ENCODE measurements at places on chromosomes 2 and 18.

DNA sequence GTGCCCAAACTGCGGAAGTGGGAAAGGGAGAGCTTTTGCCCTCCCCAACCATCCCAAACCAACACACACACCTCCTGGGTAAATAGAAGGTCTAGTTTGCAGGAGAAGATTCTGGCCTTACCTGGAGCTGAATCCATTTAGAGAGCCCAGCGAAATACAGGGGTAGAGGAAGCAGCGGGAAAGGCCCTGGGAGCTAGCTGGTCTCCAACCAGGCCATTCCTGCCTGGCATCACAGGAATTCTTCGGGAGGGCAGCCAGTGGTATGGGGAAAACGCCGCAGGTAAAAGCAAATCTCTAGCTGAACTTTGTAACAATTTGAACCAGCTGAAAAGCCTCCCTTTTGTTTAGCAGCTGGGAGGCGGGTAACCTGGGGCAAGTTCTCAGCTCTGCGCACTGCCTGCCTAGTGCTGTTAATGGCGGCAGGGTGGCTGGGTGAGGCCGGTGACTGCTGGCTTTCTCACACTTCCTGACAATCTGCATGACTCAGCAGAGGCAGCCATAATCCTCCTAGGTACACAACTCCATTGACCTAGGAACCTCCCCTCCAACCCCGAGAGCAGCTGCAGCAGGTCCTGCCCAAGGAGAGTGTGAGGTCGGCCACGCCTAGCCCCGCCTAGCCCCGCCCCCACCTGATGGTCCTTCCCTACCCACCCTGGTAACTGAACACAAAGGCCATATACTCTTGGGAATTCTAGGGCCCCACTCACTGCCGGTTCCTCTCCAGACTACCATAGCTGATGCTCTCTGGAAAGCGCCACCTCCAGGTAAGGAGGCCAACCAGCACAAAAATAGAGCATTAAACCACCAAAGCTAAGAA is 483.8 kb upstream of the REG3G start:
- DNase-seq = no peak

GRCh38 chr2:18430996-18431748 is 129.3 kb downstream of the RDH14 start:
- DNase-seq = no peak

- DNase-seq = no peak
Observed at GRCh38 chr2:149049142-149049541, 10.6 kb downstream of the LYPD6B start.

GRCh38 chr2:214604861-214605260 is 194.0 kb downstream of the VWC2L start:
- DNase-seq = peak; percentile 54

GRCh38 chr18:8151181-8151580 is 458.1 kb upstream of the RAB12 start:
- DNase-seq = no peak

DNA sequence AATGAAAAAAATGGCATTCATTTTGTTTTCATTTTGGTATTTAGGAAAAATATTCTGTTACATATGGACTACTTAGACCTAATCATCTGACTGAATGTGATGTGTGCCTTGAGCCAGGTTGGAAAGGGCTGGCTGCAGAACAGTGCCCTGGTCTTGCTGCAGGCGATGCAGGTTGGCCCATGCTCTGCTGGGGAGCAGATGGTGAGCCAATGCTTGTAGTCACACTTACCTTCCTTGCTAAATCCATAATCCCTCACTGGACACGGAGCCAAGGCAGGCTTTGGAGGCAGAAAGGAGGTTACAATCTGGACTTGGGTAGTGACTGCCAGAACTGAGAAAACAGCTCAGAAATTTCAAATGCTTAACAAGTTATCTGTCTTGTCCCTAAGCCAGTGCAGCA is 228.7 kb downstream of the ARHGAP15 start:
- DNase-seq = no peak

- DNase-seq = peak; percentile 78
Observed at GRCh38 chr2:74740741-74741431, 86.8 kb downstream of the SEMA4F start.

DNA sequence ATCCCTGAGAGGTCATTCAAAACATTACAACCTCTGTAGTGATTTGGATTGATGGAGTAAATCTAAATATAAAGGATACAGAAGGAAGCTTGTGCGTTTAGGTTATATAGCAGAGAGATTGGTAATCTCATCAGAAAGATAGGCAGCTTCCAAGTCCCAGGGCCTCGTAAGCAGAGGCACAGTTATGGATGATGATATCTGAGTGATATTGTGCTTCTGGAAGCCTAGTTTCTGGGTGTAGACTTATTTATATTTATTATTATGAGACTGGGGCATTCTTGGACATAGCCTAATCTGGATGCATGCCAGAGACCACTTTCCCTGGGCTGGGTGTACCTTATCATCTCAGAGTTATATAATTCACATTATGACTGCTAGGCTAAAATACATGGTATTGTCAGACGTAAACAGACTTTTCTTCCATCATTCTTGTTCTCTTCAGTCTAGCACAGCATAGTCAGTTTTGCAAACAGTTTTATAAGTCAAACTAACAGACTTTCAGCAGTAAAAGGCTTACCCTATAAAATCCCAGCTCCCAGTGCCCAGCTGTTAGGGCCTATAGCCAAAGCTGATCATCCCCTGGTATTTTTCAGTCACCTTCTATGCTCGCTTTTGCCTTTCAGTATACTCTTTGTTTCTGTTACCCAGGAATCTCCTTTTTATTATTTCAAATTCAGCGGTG is 47.9 kb downstream of the RAB3GAP1 start:
- DNase-seq = no peak

DNA sequence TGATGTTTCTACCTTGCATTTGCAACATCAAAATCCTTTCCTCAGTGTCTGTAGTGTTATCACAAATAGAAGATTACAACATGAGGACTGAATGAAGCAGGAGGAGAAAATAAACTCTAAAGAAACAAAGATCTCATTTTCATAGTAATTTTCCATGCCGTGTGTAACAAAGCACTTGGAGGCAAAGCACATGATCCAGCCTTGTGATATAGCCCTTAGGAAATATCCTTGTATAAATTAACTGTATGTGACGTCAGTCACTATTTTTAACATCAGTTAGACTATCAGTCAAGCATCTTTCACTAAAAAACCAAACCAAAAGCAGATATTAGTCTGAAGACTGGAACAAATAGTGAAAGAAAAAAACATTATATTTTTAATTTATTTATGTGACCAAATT is 492.1 kb upstream of the CNTNAP5 start:
- no peak for DNase-seq

DNA sequence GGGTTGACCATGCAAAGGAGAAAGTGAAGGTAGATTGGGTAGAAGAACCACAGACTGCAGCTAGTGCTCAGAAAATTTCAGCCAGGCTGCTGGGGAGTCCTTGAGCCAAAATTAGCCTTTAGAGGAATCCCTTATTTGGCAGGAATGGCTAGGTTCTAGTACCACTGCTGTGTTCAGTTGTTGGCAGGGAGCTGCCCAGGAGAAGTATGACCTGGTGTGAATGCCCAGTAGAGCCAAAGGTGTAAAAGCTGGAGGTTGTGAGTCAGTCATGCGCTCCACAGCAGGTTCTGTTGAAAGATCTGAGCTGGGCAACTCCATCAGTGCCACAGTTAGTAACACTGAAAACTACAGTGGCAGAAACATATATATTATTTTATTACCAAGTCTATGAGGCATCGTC is 36.4 kb upstream of the TBR1 start:
- DNase-seq = no peak

DNA sequence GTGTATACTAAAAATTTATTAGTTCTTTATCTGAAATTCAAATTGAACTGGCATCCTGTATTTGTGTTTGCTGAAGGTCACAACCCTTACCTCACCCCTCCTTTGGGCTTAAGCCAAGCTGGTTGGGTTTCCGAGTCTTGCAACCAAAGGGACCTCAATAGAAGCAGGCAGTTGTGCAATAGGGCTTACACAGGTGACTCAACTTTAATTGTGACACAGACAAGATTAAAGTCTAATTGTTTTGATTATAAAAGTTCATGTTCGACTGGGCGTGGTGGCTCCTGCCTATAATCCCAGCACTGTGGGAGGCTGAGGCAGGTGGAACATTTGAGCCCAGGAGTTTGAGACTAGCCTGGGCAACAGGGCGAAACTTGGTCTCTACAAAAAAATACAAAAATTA is 71.5 kb downstream of the RAB31 start:
- DNase-seq = no peak

DNA sequence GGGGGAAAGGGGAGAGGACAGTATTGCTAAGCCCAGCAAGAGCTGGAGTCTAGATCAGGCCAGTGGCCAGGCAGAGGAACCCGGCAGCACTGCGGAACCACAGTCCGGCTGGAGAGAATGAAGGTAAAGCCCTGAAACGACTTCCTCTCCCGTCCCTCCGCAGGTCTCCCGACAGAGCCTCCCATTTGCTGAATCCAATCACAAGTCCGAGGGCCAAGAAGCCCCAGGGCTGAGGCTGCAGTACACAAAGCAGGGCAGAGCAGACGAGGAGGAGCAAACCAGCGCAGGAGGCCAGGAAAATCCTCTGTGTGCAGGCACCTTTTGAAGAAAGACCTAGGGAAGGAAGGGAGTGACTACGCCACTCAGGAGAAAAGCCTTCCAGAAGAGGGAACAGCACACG is 104.4 kb downstream of the OSBPL1A start:
- no peak for DNase-seq

GRCh38 chr2:75276093-75277029 is 77.0 kb upstream of the TACR1 start:
- DNase-seq = peak; percentile 34

DNA sequence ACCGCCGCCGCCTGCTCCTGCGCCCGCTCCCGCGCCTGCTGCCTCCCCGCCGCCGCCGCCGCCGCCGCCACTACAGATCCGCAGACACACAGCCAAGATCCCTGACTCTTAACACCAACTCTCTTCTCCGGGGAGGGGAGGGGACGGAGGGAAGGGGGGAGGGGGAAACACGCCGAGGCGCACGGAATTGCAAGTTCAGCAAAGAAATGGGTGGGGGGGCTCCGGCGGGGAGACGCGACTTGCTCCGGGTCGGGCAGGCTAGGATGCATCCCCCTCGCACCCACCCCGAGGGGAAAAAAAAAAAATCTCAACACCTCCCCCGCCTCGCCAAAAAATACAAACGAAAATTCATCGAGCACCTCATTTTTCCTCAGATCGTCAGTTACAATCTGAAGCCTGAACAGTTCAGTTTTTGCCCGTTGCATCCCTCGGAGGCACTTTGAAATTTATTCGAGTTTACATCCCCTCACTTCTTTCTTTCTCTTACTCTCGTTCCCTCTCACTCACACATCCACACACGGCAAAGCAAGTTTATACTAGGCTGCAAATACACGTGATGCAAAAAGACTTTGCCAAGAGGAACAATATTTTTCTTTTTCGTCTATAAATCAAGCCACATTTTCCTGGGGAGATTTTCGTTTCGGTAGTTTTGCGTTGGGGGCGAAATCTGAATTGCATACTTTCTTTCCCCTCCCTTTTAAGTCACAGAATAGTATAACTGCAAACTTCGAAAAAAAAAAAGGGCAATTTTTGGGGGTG is at the start of gene TCF4:
Gene TCF4 (minus strand): TSS at position 82 of the 759 bp plus-strand sequence. CDS start 1,076 bp downstream, outside the sequence.
- DNase-seq = peak; percentile 34

DNA sequence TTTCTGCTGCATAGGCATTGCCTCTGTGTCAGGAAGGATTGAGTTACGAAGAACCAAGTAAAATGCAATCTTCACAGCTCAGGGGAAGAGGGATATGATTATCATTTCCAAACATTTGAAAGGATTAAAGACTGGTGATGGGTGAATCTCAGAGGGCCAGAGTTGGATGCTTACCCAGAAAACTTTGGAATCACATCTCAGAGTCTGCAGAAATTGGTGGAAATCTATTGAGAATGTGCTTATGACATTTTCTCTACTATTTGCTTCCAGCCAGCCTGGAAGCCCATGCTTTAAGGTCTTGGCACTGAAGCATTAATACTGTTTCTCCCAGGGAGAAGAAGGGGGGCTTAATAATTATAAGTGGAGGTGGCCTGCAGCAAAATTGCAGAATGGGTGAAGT is 1301.4 kb upstream of the PIK3C3 start:
- DNase-seq = no peak

DNA sequence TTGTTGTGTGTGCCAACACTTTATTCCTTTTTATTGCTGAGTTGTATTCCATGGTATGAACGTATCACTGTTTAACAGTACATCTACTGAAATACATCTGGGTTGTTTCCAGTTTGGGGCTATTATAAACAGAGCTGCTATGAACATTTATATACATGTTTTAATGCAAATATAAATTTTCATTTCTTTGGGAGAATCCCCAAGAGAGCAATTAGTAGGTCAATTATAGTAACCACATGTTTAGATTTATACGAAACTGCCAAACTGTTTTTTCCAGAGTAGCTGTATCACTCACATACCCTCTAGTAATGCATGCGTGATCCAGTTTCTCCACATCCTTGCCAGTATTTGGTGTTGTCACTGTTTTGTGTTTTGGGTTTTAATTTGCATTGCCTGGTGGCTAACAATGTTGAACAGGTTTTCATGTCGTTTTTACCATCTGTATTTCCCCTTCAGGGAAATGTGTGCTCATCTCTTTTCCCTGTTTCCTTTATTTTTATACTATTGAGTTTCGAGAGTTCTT is 81.0 kb downstream of the TMEM131 start:
- DNase-seq = peak; percentile 26

DNA sequence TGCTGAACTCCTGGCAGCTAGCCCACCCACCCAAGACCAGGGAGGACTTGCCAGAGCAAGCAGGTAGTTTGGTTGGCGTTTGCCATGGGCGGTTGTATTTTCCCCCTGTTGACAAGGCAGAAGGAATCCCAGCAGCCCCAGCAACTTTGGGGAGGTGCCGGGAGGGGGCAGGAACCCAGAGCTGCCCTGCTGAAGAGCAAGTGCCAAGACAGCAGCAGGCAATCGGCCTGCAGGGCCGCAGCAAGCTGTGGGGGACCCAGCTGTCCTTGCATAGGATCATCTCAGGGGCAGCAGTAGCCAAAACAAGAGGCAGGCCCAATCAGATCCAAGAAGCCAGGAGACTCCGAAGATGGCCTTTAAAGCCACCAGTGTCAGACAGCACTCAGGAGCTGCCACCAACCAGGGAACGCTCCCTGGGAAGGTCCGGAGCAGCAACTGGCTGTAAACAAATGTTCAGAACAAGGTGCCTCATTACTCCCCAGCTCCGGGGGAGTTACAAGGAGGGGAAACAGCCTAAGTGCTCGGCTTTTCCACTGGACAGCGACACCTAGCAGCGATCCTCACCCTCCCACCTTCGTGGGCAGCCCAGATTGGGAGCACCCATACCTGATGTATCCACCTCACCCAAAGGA is 2.1 kb downstream of the ST8SIA5 start:
- no peak for DNase-seq

- no peak for DNase-seq
Observed at GRCh38 chr2:181367411-181367810, 89.8 kb upstream of the ITGA4 start.

- no peak for DNase-seq
Observed at GRCh38 chr2:236505041-236505440, 64.6 kb upstream of the ACKR3 start.

- DNase-seq = no peak
Observed at GRCh38 chr18:53971331-53971730, 253.1 kb downstream of the MBD2 start.

DNA sequence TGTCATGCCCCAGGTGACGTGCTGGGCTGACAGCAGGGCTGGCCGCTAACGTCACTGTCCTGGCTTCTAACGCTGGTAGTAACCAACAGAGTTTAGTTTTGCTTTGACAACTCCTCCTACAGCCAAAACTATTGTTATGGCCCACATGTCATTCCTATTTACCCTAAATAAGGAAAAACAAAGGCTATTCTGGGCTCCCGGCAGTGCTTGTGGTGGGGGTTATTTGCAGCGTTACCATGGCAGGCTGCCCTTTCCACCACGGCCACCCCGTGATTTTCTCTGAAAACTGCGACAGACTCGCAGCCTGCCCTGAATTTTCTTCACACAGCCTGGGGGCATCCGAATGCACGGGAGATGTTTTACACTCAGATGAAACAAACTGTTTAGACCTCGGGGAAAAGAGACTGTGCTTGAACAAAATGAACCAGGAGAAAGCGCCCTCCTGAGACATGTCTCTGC is 115.2 kb downstream of the FAM210A start:
- no peak for DNase-seq
